Stimulated activated CD4-positive, alpha-beta T cell treated with anti-CD3 and anti-CD28 coated beads, Interleukin-12 subunit alpha, Interleukin-12 subunit beta, amount 100 ng/mL, for 4 hours (primary cell): ENCODE measurements at places on chromosomes 1 and 21.

DNA sequence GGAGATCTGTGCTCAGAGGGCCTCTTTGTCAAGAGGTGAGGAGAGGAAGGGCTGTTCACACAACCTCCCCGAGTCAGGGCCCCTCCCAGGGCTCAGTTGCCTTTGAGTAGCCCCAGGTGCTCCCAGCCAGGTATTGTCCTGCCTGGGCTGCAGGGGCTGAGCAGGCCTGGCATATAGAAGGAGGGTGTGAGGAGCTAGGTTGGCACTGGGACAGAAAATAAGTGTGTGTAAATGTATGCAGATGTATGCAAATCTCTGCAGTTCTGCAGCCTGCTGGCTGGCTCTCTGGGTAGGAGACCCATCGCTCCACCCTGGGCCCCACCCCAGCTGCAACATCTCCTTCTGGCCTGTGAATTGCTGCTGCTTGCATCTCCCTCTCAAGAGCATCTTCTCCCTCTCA is 52.4 kb downstream of the NAV1 start:
- no peak for DNase-seq

GRCh38 chr1:245679821-245680780 is 525.3 kb downstream of the KIF26B start:
- no peak for DNase-seq

GRCh38 chr21:14076143-14076806 is 134.5 kb downstream of the LIPI start:
- no peak for DNase-seq

- no peak for DNase-seq
Measured at GRCh38 chr1:116934586-116935207, 25.0 kb downstream of the PTGFRN start.

GRCh38 chr1:205977402-205978014 is 25.7 kb downstream of the RAB7B start:
- DNase-seq, result peak; percentile 77

GRCh38 chr1:3707298-3707938 is 44.8 kb upstream of the CCDC27 start:
- no peak for DNase-seq

DNA sequence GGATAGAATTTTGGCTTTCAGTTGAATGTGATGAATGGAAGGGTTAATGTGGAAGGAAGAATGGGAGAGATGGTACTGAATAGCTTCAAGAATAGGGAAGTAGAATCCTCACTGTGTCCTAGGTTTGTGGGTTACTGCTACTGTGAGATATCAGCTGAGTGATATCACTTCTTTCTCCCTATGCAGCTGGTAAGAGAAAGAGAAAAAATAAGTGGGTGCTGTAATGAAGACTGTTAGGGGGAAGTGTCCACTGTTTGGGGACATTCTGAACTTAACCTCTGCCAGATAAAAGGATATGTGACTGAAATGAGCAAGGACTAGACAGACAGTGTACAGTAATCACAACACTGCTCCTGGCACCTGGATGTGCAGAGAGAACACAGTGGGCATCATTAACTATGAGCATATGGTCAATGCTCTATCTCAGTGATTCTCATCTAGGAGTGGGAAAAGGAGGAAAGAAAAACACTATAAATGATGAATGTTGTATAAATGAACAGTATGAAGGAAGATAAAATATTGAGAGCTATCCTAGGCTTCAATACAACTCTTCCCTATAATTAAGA is 25.6 kb upstream of the MOB3C start:
- DNase-seq, result no peak

- no peak for DNase-seq
Measured at GRCh38 chr1:93964777-93965200, 55.6 kb upstream of the GCLM start.

DNA sequence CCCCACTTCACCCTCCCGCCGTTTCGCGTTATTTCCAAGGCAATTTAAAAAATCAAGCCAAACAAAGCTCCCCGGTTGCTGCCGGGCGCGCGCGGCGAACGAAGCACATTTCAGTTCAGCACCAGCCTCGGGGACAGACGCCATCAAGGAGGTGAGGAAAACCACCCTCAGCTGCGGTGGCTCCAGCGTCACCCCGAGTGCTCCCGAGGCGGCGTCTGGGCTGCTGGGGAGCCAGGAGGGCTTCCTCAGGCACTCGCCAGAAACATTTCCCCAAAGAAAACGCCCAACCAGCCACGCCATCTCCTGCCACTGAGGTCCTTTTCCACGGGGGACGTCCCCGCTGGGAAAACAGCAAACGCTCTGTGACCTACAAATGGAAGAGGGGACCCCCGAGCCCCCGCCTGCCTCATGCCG is 623 bp downstream of the GNG4 start:
- DNase-seq, result peak; percentile 48

DNA sequence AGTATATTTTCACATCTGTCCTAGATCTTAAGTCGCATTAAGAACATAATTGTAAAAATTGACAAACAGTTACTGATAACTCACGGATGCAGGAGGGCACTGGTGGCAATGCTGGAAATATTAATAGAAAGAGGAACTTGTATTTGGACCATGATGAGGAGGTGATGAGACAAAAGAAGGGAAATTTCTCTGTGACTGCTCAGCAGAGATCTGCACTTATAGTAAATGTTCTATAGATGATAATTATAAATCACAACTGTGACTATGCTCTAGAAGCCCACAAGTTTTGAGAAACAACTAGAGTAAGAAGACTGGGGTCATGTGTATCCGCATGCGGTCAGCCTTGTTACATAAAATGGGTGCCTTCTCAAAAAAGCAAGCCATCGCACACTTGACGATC is 8.7 kb upstream of the DUSP12 start:
- DNase-seq, result no peak

- no peak for DNase-seq
Measured at GRCh38 chr1:183942933-183943693, 94.4 kb downstream of the COLGALT2 start.

- DNase-seq, result no peak
Measured at GRCh38 chr1:90809996-90810395, 92.9 kb upstream of the BARHL2 start.

GRCh38 chr21:32162727-32163320 is 116.0 kb downstream of the MIS18A start:
- no peak for DNase-seq

GRCh38 chr1:100627054-100627716 is 89.2 kb downstream of the GPR88 start:
- DNase-seq, result no peak

DNA sequence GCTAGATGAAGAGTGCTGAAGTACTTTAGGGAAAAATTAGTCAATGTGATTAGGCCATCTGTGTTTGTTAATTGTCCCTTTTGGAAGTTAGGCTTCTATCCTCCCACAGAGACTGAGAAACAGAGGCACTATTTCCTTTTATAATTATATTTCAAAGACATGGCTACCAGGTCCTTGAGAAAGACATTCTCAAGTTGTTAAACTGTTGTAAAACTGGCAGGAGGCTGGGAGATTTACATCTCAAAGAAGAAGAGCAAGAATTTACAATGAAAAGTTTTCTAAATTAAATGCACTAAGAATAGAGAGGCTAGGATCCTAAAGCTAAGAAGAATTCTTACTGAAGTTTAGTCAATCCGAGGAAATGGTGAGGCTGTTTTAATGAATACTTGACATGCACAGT is 74.0 kb upstream of the BRINP3 start:
- DNase-seq, result no peak

- DNase-seq, result no peak
Measured at GRCh38 chr1:117321680-117322609, 45.3 kb upstream of the MAN1A2 start.

- DNase-seq, result no peak
Measured at GRCh38 chr1:228289239-228289849, 81.5 kb downstream of the OBSCN start.

GRCh38 chr1:101200513-101200912 is 36.3 kb upstream of the S1PR1 start:
- DNase-seq, result no peak

GRCh38 chr21:28669971-28670653 is 322.6 kb downstream of the LTN1 start:
- no peak for DNase-seq

DNA sequence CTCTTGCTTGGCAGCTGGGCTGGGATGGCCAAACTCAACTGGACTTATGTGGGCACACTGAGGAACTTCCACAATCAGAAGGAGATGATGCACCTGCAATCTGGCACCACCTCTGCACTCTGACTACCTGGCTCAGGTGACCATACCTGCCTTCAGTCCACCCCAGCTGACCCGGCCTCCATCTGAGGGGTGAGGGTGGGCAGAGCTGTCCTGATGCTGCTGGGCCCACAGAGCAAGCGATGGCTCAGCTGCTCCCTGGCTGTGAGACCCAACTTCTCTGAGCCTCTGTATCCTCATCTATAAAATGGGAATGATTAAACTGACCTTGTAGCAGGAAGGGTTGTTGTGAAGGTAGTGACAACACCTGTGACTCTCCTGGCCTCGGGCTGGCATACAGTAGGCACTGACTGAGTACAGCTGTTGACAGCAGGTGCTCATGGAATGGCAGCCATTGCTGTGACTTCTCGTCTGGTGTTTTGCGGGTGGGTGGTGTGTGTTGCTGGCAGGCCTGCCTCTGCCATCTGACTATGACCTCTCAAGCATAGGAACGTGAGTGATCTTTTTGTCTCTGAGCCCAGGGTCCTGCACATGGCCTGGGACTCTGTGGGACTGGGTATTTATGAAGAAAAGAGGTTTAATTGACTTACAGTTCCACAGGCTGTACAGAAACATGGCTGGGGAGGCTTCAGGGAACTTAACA is 438.5 kb downstream of the PTPRU start:
- DNase-seq, result no peak

DNA sequence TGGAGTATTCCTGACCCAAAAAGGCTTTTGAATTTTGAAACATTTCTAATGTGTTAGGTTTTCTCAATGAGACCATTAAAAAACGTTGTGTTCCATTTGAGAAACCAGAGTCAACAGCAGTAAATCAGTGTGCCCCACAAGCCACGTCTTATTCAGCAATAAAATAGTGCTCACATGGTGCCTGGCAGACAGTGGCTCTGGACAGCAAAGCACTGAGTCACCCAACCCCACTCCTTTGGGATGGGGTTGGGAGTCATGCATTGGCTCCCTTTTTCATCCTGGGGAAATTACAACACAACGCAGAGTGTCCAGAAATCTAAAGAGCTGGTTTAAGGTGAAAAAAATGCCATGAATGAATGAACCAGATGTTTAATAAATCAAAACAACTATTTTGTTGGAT is 46.5 kb downstream of the KCNJ15 start:
- DNase-seq, result no peak

DNA sequence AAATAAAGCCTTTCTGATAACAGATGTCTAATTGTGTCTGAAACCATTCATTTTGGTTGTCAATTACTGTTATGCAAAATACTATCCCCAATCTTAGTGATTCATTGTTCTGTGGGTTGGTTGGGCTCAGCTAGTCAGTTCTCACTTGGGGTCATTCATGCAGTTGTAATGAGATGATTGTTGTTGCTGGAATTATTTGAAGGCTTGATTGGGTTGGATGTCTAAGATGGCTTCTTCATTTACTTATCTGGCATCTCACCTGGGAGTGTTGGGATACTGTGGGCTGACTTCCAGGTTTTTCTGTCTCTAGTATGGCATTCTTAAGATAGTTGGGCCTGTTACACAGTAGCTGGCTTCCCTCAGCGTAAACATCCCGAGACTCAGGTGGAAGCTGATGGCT is 217.8 kb upstream of the B3GALT2 start:
- no peak for DNase-seq

- no peak for DNase-seq
Measured at GRCh38 chr1:24373044-24373443, 40.5 kb downstream of the STPG1 start.

- no peak for DNase-seq
Measured at GRCh38 chr1:90579212-90579802, 137.8 kb downstream of the BARHL2 start.

DNA sequence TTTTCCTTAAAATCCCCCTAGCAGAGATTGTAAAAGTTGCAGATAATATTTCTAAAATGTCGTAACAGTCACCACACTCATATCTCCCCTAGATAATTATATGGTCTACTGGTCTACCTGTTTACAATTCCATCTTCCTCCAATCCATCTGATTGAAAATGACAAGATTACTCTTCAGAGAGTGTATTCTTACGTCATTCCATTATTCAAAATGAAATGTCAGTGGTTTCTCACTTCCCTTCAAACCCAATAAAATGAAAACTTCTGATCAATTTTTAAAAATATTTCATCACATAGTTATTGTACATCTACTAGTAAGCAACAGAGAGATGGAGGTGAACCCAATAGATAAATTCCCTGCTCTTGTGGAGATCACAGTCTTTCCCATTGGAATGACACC is 202.2 kb upstream of the C8B start:
- DNase-seq, result no peak

- DNase-seq, result no peak
Measured at GRCh38 chr21:40516335-40516734, 330.6 kb downstream of the DSCAM start.

DNA sequence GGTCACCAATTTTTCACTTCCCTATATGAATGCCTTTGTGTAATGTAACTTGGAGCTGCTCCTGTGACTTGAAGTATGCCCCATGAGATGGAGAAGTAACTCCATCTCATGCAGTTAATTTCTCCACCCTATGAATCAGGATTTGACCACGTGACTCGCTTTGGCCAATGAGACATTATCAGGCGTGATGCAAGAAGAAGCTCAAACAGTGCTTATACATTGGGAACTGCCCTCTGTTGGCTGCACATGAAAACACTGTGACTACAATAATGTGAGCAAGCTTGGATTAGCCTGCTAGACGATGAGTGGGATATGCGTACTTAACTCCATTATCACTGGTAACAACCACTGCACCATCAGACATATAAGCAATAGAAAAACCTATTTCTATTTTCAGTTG is 684.4 kb downstream of the PLA2G4A start:
- DNase-seq, result no peak
